ENCODE measurements at places on chromosomes 7 and 10. TPM values are rescaled to one million over a fixed set of nuclear protein-coding genes. Genes with fewer than 3 reads are reported as not detected.

DNA sequence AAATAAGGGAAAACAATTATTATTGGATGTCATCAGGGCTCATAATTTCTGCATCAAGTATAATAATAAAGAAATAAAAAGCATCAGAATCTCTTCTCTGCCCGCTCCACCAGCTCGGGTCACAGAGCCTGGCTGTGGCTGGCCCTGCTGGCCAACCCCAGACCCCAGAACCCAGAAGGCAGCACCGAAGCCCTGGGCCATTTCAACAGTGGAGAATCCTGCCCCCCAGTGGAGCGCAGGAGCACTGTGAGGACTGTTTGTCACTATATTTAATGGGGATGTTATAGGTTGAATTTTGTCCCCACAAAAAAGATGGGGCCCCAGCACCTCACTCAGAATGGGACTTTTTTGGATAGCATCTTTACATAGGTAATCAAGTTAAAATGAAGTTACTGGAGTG is 27.3 kb downstream of the DENND11 start:
- H3K27ac ChIP-seq: no peak overlapping the region
- no peak overlapping the region for H3K4me3 ChIP-seq
- no peaks in the 10 kb centered on the region for H3K36me3 ChIP-seq
- DNase-seq: peak; percentile 52
- H3K4me1 ChIP-seq: peaks cover 3% of the 10 kb centered on the region
- peaks cover 28% of the 10 kb centered on the region for H3K27me3 ChIP-seq

DNA sequence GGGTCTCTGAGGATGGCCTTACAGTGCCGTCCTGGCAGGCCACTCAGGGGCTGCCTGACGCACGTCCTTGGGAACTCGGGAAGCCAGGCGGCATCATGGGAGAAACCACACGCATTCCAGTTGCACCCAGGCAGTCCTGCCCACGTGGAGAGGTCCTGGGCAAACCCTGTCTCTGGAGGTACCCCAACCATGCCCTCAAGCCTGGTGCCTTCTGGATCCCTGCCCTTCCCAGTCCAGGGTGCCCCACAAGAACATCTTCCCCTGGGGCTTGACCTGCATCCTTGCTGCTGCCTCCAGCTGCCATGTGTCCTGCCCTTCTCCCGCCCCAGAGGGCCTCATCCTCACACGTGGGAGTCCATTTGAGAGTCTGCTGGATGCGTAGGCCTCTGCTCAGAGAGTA is 200.3 kb upstream of the PPP2R2D start:
- H3K27ac ChIP-seq: no peak overlapping the region
- no peaks in the 10 kb centered on the region for H3K36me3 ChIP-seq
- H3K4me1 ChIP-seq: no peaks in the 10 kb centered on the region

- H3K4me3 ChIP-seq: no peak overlapping the region
- no peak for DNase-seq
- H3K4me1 ChIP-seq: no peaks in the 10 kb centered on the region
These were observed 76.5 kb upstream of the GRID1 start for GRCh38 chr10:86443069-86443468.

DNA sequence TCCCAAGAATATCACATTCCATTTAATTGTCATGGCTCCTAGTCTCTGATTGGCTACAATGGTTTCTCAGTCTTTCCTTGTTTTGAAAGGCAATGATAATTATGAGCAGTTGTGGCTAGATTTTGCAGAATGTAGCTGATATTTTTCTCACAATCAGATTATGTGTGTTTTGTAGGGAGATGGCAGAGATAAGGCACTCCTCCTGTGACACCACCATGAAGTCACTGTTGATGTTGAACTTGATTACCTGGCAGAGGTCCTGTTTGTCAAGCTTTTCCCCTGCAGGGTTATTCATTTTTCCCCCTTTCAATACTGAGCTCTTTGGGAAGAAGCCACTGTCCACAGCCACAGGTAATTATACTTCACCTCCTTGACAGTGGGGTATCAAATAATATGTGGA is 602.9 kb upstream of the PFKP start:
- H3K36me3 ChIP-seq: no peaks in the 10 kb centered on the region
- H3K27me3 ChIP-seq: no peaks in the 10 kb centered on the region
- H3K4me1 ChIP-seq: no peaks in the 10 kb centered on the region
- no peak overlapping the region for H3K4me3 ChIP-seq
- no peak overlapping the region for H3K27ac ChIP-seq

- H3K4me3 ChIP-seq: no peak overlapping the region
- H3K27me3 ChIP-seq: no peaks in the 10 kb centered on the region
- no peak for DNase-seq
These were observed 34.9 kb upstream of the PARD3 start for GRCh38 chr10:34850036-34850435.

GRCh38 chr7:106668861-106669524 is 8.0 kb upstream of the CCDC71L start:
- no peaks in the 10 kb centered on the region for H3K36me3 ChIP-seq
- H3K27me3 ChIP-seq: no peaks in the 10 kb centered on the region
- no peaks in the 10 kb centered on the region for H3K4me1 ChIP-seq
- no peak overlapping the region for H3K4me3 ChIP-seq
- H3K27ac ChIP-seq: no peak overlapping the region

DNA sequence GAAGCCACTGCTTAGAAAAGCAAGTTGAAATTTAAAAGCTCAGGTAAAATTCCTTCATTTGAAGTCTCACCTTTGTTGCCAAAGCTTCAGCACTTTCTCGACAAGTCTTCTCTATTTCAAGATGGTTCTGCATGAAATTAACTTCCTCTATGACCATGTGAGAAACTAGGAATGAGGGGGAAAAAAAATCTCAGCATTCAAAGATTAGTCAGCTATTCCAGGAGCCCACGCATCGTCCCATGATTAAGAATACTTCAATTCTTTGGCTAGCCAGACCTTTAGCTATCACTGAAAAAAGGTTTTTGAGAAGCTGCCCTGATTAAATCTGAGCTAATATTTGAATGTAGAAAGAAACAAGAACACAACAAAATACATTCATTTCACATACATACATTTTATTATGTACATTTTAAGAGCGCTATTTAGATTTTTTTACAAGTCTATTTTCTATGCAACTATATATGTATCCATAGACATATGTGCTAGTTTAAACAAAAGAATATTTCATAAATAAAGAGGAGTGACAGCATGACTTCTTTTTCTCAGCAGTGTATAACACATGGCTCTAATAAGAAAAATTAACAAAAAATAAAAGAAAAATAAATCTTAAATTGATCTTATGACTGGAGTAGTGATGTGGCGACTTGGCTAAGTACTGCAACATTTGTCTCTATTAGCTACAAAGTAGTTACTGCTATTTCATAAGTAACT is 44.8 kb downstream of the SHTN1 start:
- H3K27ac ChIP-seq: no peak overlapping the region
- H3K27me3 ChIP-seq: no peaks in the 10 kb centered on the region
- no peak overlapping the region for H3K4me3 ChIP-seq
- DNase-seq: no peak
- H3K36me3 ChIP-seq: peaks cover 10% of the 10 kb centered on the region

DNA sequence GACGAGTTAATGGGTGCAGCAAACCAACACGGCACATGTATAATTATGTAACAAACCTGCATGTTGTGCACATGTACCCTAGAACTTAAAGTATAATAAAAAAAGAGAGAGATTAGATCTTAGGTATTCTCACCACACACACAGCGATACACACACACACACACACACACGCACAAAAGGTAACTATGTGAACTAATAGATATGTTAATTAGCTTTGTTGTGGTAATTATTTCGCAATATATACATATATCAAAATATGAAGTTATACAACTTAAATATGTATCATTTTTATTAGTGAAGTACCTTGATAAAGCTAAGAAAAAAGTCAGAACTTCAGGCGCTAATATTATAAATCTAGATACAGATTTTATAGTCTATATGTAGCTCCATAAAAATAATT is 849.2 kb downstream of the IPMK start:
- no peak overlapping the region for H3K4me3 ChIP-seq
- no peaks in the 10 kb centered on the region for H3K27me3 ChIP-seq
- no peak for DNase-seq
- no peak overlapping the region for H3K27ac ChIP-seq
- no peaks in the 10 kb centered on the region for H3K36me3 ChIP-seq

DNA sequence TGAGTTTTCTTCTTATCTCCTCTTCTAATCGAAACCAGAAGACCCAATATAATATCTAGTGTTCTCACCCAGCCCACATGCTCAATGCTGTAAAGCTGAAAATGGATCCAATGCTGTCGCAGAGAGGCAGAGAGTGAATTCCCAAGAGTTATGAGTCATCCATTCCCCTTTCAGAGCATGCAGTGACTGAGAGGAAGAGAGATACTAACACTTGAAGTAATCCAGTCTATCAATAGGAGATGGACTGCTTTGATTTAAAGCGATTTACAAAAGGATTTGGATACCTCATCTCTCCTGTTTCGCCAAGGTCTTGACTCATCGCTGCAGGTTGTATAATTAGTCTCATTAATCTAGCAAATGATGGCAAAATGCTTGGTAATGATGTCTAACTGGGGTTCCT is 41.5 kb upstream of the PRKCQ start:
- no peak for DNase-seq
- H3K4me1 ChIP-seq: no peaks in the 10 kb centered on the region
- H3K4me3 ChIP-seq: no peak overlapping the region
- H3K27ac ChIP-seq: no peak overlapping the region
- no peaks in the 10 kb centered on the region for H3K36me3 ChIP-seq

DNAJC12 gene
- 37.0 TPM for total RNA-seq

ARID5B gene
- total RNA-seq: 1.2 TPM

MACC1 gene
- total RNA-seq: 20.4 TPM

MIOS gene
- total RNA-seq: 31.6 TPM

SEMA3C gene
- total RNA-seq: 0.16 TPM

SEMA3E gene
- total RNA-seq: 0.04 TPM

GIMAP1 gene
- 0.11 TPM for total RNA-seq

CYP3A7 gene
- not detected for total RNA-seq

CLEC2L gene
- 5.4 TPM for total RNA-seq

HGF gene
- 0.02 TPM for total RNA-seq

SPDYE2 gene
- not detected for total RNA-seq

FKBP9 gene
- total RNA-seq: 27.2 TPM

CFAP58 gene
- 0.69 TPM for total RNA-seq

ITIH2 gene
- total RNA-seq: 0.66 TPM

NT5C2 gene
- 24.3 TPM for total RNA-seq

ZNF727 gene
- total RNA-seq: not detected
